Daoy (cell line): ENCODE measurements at places on chromosomes 6 and 20. TPM values are rescaled to one million over a fixed set of nuclear protein-coding genes. Genes with fewer than 3 reads are reported as not detected.

- no peak for DNase-seq
Observed at GRCh38 chr6:156423829-156424228, 353.3 kb upstream of the ARID1B start.

- DNase-seq: no peak
Observed at GRCh38 chr6:158848490-158848895, 29.3 kb upstream of the EZR start.

ARMH2 gene
- total RNA-seq: not detected in 2 replicates

GRCh38 chr20:46013829-46014516 is 5.3 kb downstream of the MMP9 start:
- peak; percentile 67 for DNase-seq

DNA sequence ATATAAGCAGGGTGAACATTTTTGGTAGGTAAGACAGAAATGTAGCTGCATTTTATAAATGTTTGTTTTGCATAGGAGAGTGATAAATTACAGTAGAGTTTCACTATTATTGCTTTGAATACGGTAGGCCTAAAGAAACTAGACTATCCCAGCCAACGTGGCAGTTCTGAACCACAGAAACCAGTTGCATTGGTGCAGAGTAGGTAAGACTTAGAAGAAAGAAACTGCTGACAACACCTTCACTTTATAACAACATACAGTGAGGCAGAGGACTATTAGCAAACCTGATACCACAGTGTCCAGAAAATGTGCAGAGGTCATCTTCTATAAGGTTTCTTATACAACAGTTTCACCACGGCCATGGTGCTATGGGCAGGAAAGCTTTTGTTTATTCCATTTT is 566.1 kb downstream of the KIF16B start:
- no peak for DNase-seq

DNA sequence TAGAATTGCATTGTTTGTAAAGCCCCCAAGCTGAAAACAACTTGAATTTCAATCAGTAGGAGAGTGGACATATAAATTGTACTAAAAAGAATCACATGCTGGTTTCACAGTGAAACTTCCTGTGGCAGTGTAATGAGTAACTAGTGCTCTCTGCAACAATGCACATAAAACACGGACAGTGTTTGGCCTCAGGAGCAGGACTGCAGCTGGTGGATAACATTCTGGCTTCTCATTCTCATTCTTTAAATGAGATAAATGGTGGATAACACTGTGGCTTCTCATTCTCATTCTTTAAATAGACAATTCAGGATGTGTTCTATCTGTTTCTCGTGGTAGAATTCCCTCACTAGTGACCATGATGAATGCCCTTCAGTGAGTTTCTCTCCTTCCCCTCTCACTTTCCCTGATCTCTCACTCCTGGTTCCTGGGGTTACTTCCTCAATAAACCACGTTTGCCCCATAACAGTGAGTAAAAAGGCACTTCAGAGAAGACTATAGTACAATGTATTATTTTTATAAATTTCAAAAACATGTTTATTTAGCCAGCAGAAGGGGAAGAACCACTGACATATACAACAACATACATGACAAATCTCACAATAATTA is 59.9 kb downstream of the SLC22A2 start:
- DNase-seq: no peak

FRK gene
- 0.21 and 0.57 TPM in 2 replicates for total RNA-seq

- no peak for DNase-seq
Observed at GRCh38 chr6:139490482-139490881, 116.0 kb upstream of the CITED2 start.

GRCh38 chr6:168574075-168574698 is 133.2 kb downstream of the SMOC2 start:
- DNase-seq: no peak
